Activated CD8-positive, alpha-beta memory T cell treated with anti-CD3 and anti-CD28 coated beads for 4 hours (primary cell): ENCODE measurements at places on chromosomes 4 and X.

DNA sequence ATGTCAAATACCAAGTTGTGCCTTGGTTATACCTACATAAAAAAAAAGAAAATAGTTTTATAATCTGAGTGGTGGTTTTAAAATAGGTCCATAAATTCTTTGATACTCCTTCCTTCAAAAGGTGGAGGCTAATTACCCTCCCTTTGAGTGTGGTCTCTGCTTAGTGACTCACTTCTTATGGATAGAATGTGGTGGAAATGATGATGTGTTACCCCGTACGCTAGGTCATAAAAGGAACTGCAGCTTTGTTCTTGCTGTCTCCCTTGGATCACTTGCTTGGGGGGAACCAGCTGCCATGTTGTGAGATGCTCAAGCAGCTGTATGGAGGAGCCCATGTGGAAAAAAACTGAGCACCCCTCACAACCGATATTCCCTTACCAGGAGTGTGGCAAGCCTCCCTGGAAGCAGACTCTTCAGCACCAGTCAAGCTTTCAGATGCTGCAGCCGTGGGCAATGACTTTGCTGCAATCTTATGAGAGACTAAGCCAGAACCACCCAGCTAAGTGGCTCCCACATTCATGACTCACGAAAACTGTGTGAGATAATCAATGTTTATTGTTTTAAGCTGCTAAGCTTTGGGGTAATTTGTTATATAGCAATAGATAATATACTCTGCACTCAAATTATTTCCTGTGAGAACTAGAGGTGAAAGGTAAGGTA, 195.0 kb upstream of the GATB start:
- DNase-seq: no peak

DNA sequence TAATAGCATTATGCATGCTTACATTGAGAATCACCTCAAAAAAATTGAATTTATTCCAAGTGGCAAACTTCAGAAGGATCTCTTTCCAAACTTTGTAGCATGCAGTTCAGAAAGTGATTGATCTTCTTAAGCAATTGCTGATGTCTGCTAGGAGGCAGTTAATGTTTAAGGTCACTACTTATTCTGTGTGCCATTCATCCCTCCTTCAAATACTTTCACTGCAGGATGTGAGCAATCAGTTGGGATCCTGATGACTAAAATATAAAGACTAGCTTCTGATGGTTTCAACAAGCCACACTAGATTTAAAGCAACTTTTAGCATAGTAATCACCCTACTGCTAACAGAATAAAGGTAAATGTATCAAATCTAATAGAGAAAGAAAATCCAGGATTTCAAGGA, 414.1 kb downstream of the ADGRL3 start:
- DNase-seq: no peak

GRCh38 chr4:117164338-117164737, 79.0 kb upstream of the TRAM1L1 start:
- no peak for DNase-seq

DNA sequence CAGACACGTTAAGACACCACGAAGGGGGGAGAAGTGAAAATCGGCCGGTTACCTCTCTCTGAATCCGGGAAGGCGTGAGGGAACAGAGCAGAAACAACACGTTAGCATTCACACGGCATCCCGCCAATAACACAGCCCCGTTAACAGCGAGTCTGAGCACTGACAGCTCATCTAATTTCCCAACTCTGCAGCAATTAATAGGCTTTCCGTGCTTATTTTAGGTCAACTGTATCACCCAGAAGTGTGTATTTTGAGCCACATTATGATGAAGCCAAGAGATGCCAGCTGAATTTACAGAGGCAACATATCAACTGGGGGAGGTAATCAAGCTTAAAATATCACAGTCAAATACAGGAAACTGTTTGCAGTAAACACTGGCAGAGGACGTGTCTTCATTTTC, 92.6 kb downstream of the NSUN7 start:
- no peak for DNase-seq

- no peak for DNase-seq
Observed at GRCh38 chrX:130171446-130172126, at the start of gene RAB33A. Gene RAB33A (plus strand): TSS chrX:130171962. CDS start chrX:130172063, 101 bp downstream.
